H4 (cell line): ENCODE measurements at places on chromosomes 6 and 20.

GRCh38 chr6:13009031-13009430 is 292.5 kb downstream of the PHACTR1 start:
- DNase-seq = no peak

GRCh38 chr6:80340686-80341085 is 234.2 kb downstream of the BCKDHB start:
- no peak for DNase-seq

GRCh38 chr6:96675597-96675996 is 112.7 kb downstream of the FHL5 start:
- no peak for DNase-seq

DNA sequence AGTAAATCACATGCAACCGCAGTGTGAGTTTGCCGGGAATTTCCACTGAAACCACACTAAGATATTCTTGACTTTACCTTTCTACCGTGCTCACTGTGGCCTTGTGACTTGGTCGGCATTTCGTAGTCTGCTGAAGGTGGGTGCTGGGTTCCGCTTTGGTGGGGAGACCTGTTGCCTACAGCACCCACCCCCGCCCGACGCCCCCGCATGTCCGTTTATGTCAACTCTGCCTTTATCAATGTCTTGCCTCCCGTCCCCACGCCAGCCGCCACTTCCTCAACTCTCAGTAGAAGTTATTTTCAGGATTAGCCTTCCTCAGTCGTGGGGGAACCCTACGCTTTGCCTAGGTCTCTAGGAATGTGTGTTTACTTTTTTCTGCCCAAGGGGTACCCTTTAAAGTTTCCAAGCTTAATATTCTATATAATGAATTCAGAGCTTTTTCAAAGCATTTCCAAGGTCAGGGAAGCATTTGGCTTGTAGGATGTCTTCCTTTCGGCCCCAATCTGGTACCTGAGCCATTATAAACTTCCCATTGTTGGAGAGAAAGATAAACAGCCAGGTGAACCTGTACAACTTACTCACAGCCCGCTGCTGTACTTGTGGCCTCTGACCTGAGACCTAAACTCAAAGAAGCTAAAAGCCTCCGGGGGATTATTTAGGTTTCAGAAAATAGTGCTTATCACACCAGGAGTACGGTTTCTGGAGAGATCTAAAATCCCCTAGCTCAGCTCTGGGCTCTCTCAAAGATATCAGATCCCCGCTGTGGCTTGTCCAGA is 54.2 kb downstream of the TBC1D7 start:
- no peak for DNase-seq

DNA sequence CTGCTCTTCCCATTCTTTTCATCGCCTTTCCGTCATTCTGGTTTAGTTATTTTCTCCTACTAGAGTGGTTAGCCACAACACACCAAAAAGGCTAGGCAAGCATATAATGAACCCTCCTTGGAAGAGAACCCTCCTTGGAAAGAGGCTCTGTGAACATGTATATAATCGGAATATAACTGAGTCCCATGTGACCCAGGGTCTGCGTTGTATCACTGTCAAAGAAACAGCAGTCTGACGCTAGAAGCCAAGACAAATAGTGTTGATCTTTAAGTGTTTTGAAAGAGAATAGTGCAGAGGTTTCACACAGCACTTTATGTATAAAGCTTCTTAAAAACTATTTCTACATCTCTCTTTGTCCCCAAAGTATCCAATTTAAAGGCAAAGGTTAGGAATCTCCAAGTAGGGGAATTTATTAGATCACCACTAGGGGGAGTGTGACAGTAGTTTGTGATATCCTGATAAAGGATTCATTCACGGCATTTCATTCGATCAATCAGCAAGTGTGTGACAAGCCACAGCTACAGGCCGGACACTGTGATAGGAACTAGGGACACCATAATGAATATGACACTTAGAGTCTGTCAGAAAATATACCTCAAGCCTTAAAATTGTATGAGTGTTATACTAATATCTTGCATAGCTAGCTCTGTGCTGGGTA is 395.3 kb downstream of the CD109 start:
- peak; percentile 54 for DNase-seq

DNA sequence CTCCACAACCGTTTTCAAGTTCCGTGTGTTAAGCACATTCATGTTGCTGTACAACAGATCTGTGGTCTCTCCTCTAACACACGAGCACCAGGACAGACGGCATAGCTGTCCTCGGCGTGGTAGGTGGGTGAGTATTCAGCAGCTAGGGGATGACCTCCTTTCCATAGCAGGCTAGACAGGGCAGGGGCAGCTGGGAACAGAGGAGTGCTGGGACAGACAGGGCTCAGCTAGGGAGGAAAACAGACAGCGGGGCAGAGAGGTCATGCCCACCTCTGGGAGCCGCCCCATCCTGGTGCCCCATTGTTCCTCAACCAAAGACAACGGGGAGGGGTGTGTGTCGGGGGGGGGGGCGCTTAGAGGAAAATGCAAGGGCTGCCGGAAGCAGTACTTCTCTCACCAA is 271.5 kb upstream of the FOXQ1 start:
- DNase-seq = no peak

DNA sequence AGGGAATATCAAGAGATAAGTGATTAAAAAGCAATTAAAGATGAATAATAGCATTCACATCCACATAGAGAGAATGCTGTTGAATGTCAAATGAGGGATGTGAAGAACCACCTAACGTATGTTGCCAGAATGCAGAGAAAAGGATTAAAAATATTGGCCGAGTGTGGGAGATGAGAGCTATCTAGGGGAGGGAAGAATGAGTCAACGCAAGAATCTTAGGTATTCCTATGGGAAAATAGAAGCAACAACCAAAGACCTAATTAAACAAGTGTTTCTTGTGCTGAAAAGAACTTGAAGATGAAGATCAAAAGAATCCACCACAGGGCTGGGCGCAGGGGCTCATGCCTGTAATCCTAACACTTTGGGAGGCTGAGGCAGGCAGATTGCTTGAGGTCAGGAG is 12.2 kb upstream of the RSPH3 start:
- DNase-seq = no peak

- peak; percentile 54 for DNase-seq
Observed at GRCh38 chr6:18551228-18551627, 164.1 kb downstream of the RNF144B start.

DNA sequence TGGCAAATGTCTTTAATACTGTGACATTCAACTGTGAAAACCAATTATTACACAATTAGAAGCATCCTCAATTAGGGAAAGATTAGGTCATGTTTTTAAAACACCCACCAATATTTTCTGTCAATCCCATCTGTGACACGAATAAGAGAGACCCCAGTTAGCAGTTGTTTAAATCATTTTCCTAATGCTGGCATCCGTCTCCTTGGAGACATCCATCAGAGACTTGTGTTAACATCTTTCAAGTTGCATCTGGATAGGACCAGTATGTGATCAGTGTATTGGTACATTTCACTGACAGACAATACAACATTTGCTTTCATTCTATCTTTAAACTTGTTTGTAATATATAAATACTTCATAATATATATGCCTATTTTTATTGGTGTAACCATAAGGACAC is 420.7 kb upstream of the RNF217 start:
- DNase-seq = no peak

GRCh38 chr6:33816911-33817310 is 13.1 kb upstream of the MLN start:
- no peak for DNase-seq

- no peak for DNase-seq
Observed at GRCh38 chr20:49813305-49813974, 812 bp downstream of the SLC9A8 start.

DNA sequence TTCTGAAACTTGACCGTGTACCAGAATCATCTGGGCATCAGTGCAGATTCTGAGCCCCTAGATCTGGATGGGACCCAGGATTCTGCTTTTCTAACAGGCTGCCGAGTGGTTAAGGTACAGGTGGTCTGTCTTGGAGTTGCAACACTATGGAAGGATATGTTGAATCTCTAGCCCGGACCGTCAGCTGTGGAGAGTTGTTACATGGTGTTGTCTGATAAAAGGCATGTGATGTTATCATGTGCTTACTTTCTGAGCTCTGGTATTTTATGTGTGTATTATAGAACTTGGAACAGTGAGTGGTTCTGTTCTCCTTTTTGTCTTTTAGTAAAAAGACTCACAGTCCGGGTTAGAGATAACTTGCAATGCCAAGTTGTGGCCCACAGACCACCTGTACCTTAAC is 123.0 kb downstream of the JARID2 start:
- no peak for DNase-seq

GRCh38 chr6:122075084-122075838 is 324.2 kb upstream of the HSF2 start:
- DNase-seq = no peak
